Stimulated activated CD4-positive, alpha-beta T cell treated with anti-CD3 and anti-CD28 coated beads, Interleukin-4, amount 100 ng/mL, for 4 hours (primary cell): ENCODE measurements at places on chromosomes 3 and 15.

DNA sequence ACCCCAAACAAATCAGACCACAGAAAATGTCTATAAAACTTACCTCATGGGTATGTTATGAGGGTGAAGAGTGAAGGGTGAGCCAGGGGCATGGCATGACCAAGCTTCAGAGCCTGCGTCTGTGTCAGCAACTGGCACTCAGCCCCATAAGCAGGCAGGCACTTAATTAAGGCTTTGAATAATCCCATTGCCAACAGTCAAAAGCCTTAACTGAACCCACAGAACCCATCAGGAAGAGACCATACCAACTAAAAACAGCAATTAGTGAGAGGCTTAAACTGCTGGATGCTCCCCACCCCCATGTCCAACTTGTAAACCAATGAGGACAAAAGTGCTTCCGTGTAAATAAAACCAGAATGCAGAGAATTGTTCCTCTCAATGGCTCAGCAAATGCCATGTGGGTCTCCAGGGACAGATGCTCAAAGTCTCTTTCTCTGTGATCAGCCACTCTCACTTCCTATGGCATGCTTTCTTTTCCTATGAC, 126.0 kb downstream of the MYLK start:
- DNase-seq, result no peak

GRCh38 chr15:78313383-78313782, 14.0 kb upstream of the SKIC8 start:
- no peak for DNase-seq

DNA sequence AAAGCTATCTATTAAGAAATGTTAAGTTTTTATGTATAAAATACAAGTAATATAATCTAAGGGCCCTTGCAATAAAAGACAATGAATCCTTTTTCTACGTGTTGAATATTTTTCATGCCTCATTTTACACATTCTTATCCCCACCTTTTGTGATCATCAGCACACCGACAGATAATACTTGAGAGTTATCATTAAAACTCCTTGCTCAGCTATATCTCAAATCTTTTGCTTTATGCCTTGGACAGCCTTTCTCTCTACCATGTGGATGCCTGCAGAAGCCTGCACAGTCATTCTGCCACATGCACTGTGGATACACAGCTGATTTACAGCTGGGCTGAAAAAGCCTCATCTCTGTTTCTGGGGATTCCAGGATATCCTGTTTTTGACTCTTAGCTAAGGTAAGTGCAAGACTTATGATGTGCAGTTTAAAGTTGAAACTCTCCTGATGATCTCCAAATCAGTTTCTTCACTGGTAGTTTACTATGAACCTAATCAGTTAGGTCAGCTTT, 1565.1 kb downstream of the SI start:
- no peak for DNase-seq

- no peak for DNase-seq
These were observed 4.5 kb downstream of the EIF4A2 start for GRCh38 chr3:186787642-186788481.
